ENCODE measurements at places on chromosomes 11 and 22.

DNA sequence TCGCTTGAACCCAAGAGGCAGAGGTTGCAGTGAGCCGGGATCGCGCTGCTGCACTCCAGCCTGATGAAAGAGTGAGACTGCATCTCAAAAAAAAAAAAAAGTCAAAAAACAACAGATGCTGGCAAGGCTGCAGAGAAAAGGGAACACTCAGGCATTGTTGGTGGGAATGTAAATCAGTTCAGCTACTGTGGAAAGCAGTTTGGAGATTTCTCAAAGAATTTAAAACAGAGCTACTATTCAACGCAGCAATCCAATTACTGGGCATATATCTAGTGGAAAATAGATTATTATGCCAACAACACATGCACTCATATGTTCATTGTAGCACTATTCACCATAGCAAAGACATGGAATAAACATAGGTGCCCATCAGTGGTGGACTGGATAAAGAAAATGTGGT, 89.7 kb downstream of the EFCAB6 start:
- DNase-seq: no peak

DNA sequence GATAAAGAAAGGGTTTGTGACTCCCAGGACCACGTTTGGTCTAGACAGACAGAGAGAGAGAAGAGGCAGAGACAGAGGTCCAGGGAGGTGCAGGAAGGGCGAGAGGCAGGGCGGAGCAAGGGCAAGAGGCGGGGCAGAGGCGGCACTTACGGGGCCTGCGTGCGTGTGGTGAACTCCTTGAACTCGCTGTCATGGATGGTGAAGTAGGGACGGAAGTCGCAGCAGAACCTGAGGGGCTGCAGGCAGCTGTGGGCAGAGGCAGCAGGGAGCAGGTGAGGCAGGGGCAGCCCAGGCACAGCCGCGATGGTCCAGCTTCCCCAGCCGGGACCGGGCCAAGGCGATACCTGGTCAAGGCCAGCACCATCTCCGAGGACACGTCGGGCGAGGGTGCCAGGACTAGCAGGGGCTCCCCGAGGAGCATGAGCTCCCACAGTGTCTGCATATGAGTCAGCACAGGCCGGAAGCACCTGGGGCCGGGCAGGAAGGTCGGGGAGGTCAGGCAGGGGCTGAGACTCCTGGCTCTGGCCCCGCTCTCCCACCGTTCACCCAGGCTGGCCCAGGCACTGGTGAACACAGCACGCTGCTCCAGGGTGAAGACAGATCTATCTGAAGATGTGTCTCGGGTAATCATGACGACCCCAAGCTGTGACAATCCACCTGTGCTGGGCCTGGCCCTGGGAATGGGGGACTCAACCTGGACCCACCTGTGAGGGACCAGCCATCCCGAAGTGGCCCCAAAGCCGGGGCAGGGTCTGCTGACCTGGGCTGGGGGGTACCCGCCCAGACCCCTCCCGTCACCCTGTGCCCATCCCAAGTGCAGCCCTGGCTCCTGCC, 7.2 kb upstream of the PLXNB2 start:
- no peak for DNase-seq

- DNase-seq: no peak
Observed at GRCh38 chr11:71301858-71302533, 49.6 kb upstream of the SHANK2 start.

DNA sequence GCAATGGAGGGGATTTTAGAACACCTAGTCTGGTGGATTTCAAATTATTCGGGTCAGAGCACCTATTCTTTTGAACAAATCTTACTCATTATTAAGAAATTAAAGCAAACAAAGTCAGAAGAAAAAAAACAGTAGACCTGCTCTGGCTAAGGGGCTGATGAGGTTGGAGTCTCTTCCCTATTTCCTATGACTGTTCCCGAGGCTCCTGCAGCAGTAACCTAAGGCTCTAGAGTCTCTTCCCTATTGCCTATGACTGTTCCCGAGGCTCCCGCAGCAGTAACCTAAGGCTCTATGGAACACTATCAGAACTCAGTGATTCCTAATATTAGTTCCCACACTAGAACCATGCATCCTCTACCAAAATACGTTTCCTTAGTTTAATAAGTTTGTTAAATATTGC, 607.9 kb downstream of the NTM start:
- DNase-seq: no peak

- no peak for DNase-seq
Observed at GRCh38 chr22:40504285-40505249, 132.0 kb downstream of the MRTFA start.

- DNase-seq: peak; percentile 42
Observed at GRCh38 chr22:30159561-30160353, 79.5 kb downstream of the HORMAD2 start.

DNA sequence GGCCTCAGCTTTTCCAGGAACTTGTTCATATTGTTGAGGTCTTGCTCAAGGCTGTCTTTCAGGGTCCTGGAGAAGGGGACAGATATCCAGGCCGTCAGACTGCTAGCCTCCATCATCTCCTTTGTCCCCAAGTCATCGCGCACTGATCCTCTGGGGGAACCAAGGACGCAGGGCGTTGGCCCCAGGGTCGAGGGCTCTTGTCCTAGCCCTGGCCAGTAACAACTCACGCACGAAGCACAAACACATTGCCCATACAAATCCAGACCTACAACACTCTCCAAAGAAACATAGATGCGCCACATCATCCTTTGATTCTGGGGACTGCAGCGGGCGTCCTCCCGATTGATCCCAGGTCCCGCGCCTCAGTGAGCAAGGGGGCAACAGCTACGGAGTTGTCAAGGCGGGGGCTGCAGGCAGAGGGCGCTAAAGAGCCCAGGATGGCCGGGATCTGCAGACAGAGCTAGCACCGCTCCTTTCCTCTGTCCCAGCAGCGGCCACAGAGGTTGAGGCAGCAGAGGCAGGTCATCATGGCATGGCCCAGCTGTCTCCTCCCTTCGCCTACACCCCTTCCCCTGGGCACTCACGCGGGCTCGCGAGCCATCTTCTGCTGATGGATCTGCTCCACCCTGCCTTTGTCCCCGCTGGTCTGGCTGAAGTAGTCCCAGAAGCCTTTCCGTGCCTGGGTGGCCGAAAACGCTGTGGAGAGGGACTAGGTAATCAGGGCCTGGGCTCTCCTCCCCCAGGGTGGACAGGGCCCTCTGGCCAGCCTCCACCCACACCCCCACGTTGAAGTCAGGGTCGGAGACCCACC, 472 bp downstream of the APOA5 start:
- DNase-seq: no peak

DNA sequence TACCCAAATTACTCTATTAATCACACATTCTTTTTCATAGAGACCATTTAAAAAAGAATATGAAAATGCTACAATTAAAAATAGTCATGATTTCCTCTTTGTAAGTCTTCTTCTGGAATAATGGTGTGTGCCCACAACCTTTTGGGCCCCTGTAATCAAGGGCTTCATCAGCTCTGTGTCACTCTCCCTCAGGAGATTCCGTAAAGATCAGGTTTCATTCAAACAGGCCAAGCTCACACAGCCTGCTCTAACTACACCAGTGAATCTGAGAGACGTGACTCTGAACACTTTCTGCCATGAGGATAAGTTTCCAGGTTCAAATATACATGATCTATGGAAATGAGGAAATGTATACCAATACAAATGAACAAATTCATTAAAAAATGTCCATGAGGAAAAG, 9.5 kb downstream of the DRICH1 start:
- no peak for DNase-seq

DNA sequence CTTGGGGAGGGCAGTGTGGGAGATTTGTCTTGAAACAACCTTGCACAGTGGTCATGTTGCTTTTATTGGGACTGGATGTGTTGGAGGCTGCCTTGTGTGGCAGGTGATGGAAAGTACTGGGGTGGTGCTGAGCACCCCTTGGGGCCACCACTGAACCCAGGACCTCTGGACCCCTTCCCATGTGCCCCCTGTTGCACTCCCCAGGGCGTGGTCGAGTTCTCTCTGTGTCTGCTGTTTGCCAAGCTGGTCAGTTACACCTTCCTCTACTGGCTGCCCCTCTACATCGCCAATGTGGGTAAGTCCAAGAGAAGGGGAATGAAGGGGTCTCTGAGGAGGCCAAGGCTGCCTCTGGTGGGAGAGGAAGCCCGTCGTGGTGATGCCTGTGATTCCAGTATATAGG, 18.9 kb downstream of the SLC37A2 start:
- DNase-seq: no peak

DNA sequence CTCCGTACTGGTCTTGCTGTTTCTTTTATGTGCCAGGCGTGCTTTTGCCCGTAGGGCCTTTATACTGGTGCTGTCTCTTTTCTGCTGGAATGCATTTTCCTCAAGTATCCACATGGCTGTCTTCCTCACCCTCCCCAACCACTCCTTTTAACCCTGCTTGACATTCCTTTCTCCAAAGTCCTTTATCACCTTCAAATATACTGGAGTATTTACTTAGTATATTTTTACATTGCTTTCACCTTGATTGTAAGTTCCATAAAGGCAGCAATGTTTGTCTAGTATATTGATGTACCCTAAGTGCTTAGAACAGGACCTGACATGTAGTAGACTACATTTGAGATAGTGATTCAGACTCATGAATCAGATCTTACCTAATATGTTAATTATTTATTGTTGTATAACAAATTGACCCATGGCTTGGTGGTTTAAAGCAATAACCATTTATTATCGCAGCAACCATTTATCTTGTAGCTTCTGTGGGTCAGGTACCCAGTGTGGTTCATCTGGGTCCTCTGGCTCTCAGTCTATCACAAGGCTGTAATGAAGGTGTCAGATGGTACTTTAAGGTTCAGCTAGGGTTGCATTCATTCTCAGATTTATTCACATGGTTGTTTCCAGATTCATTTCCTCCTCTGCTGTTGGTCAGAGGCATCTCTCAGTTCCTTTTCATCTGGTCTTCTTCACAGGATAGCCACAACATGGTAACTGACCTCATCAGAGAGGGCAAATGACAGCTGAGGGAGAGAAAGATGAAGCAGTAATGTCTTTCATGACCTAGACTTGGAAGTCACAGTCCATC, 34.2 kb downstream of the DDX10 start:
- no peak for DNase-seq

- peak; percentile 15 for DNase-seq
Observed at GRCh38 chr11:86360775-86361395, 13.8 kb upstream of the CCDC81 start.

GRCh38 chr11:74678591-74679512, 52.4 kb downstream of the CHRDL2 start:
- DNase-seq: no peak

GRCh38 chr11:119932828-119933562, 204.0 kb upstream of the NECTIN1 start:
- DNase-seq: no peak

DNA sequence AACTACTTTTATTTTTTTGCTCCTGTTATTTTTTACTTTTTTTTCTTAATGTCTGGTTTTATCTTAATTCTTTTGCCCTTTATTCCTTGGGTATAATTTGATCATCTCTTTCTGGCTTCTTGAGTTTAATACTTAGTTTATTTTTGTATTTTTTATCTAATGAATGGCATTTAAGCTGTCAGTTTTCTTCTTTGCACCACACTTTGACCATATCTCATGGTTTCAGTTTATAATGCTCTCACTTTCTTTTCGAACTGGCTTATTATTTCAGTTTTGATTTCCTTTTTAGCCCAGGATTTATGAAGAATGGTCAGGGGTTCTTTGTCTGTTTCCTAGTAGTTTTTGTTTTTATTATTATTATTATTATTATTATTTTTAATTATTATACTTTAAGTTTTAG, 48.3 kb downstream of the QSER1 start:
- DNase-seq: no peak

- DNase-seq: no peak
Observed at GRCh38 chr22:35315855-35316745, 16.4 kb downstream of the TOM1 start.

DNA sequence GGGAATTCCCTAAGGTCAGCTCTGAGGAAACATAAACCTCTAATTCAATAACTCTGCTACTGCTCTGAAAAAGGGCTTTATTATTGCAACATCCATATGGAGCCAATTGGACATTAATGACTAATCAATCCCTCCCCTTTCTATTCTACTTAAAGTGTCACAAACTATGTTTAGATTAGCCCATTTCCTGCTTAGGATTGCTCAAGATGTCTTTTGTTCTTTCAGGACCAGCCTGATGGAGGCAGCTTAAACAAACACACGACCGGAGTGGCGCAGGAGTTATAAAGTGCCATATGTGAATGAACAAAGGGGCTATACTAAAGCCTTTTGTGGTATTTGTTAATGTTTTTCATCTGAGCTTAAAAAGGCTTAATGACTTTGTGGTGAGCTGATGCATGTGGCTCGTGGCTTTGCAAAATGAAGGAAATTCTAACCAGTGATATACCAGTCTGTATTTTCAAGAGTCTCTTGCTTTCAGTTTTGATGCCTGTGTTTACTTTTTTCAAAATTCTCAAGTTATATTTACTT, 354.4 kb downstream of the SOX6 start:
- peak; percentile 96 for DNase-seq

GRCh38 chr11:21110415-21110814, 441.0 kb downstream of the NELL1 start:
- no peak for DNase-seq

- DNase-seq: no peak
Observed at GRCh38 chr11:79447038-79447786, 6.4 kb upstream of the TENM4 start.

DNA sequence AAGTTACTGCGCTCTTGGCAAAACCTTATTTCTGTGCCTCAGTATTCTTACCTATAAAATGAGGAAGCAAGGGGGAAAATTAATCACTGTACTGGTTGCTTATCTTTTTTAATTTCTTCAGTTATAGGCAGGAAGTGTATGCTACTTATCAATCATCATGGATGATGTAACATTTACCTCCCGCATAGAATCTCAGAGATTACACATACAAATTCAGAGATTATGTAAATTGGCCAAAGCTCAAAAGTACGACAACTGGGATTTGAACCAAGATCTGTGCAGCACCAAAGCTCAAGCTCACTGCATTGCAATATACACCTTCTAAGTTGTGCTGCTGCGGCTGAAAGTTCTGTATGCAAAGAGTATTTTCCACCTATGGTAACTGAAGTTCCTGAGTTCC, 83.0 kb downstream of the PDHX start:
- DNase-seq: no peak

DNA sequence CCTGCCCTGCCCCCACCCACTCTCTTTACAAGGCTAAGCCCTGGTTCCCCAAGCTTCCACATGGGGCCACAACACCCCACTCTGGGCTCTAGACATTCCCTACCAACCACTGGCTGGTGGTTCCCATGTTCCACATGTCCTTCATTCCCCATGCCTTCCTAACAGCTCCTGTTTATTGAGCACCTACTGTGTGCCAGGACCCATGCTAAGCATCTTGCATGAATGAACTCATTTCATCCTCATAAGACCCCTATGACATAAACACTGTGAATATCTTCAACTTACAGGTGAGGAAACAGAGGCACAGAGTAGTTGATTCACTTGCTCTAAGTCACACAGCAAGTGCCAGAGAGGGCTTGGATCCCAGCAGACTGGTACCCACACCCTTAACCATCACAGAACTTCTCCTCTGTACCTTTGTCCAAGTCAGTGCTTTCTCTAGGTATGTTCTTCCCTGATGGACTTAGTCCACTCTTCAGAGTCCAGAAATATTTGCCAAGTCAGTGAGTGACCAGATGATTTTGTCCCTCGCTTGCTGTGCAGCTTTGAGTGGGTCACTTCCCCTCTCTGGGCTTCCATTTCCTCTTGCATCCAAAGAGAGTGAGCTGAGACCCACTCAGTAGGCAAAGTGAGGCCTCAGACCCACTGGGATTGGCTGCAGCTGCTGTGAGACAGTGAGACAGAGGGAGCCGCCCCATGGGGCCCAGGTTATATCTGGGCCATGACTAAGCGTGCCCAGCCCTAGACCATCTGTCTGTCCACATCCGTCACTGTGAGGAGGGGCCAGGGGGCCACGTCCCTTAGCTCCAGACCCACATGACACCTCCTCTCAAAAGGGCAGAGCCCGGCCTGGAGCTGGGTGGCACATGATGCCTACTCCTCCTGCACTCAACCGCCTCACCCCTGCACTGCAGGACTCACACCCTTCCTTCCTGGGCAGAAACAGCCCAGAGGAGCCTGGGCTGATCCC, 132.4 kb downstream of the MN1 start:
- DNase-seq: no peak

Measured in fibroblast of skin of left biceps (primary cell).